ENCODE measurements at places on chromosomes 1 and 21. TPM values are rescaled to one million over a fixed set of nuclear protein-coding genes. Genes with fewer than 3 reads are reported as not detected.

- peak; percentile 71 for DNase-seq
Observed at GRCh38 chr1:156103521-156103947, 11.0 kb upstream of the LMNA start.

DNA sequence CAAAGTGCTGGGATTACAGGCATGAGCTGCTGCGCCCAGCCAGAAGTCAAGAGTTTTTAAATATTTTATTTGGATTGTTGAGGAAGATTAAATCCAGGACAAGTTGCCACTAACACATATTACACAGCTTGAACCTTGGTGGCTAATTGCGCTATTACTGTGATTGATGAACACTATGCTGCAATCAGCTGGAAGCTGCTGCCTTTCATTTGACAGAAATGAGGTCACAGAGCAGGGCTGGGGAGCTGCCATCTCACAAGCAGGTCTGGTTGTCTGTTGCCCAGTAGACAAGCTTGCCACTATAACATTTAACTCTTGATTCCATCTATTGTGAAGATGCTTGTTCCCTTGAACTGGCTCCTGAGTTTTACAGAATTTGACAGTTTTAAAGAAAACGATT is 37.4 kb upstream of the NRDC start:
- DNase-seq = no peak

DNA sequence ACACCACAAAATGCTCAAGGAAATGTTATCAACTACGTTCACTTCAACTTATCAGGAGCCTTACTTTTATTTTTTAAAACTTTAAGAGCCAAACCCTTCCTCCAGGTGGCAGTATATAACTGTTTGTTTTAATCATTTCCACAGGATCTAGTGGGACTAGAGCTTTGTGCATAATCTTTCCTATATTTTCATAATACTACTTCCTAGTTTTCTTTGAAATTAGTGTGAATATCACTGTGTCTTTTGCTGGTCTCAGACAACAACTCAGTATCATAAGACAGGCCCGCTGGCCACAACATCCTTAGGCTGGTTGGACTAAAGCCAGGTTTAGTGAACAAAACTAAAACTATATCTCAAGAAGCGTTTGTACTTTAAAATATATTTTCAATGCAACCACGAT is 145.5 kb downstream of the TIAM1 start:
- no peak for DNase-seq

DNA sequence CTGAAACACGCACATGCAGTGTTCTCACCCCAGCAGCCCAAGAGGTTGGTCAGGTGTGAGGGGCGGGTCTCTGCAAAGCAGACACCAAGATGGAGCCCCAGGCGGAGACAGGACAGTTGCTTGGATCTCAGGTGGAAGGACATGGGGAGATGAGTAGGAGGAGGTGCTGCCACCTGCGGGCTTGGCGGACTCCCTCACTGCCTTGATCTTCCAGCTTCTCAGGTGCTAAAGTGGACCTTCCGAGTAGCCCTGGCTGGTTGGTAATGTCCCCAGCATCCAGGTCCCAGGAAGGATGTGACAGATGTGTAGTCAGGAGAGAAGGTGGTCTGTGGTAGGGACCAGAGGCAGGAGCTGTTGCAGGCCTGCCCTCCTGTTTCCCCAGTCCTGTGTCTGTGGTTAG is 114.1 kb downstream of the AJAP1 start:
- DNase-seq = no peak

GRCh38 chr21:15126948-15127347 is 62.1 kb upstream of the NRIP1 start:
- no peak for DNase-seq

DNA sequence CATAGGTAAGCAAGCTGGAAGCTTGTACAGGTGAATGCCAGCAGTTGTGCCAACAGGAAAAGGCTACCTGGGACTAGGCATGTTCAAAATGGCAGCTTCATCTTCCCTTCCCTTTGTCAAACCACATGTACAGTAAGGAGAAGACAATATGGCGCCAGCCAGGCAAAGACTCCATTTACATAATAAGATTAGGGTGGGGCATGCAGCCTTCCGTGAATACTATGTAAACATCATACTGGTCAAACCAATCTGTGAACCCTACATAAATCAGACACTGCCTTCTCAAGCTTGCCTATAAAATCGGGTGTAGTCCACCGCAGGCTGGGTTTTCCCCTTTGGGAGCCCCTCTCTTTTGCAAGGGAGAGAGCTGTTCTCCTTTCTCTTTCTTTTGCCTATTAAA is 24.6 kb downstream of the ATF3 start:
- DNase-seq = no peak

DNA sequence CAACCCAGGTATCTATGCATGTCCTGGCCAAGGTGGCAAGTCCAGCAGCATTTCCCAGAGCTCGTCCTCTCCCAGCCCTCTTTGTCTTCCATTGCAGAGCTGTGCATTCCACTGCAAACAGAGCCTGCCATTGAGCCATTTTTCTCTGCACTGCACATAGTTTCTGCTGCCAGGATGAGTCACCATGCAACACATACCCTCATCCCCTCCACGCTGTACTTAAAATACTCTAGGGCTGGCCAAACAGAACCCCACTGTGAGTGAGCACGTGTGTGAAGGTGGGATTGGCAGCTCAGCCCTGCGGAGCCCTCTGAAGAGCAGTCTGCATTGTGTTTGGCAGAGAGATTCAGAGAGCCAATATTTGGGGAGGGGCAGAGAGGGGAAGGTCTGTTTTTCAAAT is 3.9 kb upstream of the ATP1B1 start:
- DNase-seq = peak; percentile 49

DNA sequence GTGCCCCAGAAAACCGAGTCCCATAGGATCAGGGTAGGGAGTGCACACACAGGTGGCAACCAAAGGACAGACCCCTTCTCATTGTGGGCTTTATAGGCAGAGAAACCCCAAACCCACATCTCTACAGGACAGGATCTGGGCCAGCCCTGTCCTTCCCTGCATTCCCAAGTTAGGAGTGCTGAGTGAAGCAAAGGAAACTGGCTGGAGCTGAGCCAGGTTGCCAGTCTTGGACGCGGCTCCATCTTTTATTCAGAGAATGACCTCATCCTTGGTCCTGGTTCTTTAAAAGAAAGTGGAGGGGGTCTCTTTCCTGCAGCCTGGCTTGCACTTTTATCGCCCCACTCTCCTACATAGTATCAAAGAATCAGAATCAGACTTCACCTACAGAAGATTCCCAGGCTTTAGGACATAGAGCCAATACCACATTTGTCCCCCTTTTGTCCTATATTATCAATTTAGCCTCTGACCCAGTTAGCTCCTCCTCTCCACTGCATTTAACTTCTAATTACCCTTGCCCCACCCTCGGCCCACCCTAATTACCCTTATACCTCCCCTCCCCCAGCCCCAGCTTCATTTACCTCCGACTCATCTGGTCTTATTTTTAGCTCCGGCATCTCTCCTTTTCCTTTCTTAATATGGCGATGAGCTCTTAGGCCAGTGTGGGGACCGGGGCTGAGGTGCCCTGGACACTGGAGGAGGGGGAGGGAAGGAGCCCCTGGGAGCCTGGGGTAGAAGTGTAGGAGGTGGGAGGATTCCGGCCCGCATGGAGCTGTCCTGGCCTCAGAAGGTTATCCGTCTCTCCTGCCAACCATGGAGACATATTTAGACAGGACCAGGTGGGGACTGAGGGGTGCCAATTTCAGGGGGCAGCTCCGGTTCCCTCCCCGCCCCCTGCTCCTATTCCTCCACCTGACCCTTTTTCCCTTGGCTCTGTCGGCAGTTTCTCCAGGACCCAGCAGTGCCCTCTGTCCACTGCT is at the start of gene CASQ1:
Gene CASQ1, plus strand, starts transcription at position 927 of the 977 bp plus-strand sequence. CDS start 177 bp downstream, outside the sequence.
- DNase-seq = peak; percentile 47

GRCh38 chr1:221925947-221926346 is 184.1 kb upstream of the DUSP10 start:
- DNase-seq = no peak

DNA sequence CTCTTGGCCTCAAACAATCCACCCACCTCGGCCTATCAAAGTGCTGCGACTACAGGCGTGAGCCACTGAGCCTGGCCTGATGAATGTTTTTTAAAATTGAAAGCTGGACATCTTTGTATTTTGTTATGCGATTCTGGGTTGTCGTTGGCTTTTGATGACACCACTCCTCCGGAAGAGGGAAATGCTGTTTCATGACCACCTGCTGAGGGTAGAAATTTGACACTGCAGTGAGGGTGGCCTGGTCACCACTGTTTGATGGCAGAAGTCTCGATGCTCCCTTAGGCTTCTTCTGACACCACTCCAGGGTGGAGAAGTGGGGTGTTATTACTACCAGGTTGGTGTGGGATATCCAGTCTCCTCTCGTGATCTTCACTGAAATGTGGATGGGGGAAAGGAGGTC is 357.2 kb downstream of the RGS7 start:
- no peak for DNase-seq

- no peak for DNase-seq
Observed at GRCh38 chr1:184368354-184368753, 18.5 kb upstream of the C1orf21 start.

DNA sequence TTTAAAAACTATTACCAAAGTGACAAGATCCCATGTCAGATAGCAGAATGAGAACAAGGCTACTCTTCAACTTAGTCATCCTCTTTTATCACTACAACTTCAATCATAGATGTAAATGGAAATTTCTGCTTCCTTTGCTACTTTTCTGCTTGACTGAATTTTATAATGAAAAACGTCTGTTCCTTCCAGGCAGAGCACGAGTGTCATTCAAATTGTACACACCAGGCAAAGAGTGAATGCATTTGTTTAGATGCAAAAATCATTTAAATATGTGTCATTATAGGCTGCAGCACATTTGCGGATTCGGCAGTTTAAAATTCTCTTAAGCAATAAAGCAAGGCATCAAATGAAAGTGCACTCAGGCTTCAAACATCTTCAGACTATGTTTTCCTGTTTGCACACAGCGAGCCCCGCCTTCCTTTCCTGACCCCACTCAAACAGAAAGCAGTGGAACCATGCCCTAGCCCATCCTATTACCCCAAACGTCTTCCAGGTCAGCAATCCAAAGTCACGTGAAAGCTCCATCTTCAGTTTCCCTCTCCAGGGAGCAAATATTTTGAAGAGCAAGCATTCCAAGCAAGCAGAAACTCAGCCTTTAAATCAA is 99.6 kb downstream of the APP start:
- DNase-seq = peak; percentile 52

DNA sequence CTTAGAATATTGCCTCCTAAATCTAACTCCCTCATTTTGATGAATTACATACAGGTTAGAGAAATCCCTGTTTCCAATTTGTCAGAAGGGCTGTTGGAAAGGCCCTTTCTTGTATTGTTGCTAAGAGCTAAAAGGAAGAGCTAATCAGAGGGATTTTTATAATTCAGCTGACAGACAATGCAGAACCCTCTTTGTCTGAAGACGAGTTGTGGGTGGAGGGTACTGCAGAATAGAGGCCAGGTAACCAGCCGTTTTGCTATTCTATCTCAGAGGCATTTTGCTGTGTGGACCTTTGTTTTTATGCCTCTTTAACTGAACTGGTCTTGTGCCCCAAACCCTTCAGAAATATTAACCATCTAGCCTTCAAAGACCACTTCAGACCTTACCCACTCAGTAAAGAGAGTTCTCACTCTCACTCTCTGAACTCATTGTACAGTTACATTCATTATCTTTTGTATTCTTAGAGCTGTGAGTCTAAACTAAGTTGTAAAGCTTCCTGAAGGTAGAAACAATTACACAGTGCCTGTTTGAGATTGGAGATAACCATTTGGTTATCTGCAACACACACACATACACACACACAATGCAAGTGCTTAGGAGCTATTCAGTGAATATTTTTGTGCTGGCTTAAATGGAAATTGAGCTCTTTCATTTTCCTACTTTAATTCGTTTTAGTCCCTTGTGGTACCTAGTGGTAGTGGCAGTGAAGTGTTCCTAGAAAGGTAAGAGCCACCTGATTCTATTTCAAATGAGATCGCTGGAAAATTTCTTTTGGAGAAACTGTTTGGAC is 19.7 kb downstream of the KPNA6 start:
- DNase-seq = no peak

DNA sequence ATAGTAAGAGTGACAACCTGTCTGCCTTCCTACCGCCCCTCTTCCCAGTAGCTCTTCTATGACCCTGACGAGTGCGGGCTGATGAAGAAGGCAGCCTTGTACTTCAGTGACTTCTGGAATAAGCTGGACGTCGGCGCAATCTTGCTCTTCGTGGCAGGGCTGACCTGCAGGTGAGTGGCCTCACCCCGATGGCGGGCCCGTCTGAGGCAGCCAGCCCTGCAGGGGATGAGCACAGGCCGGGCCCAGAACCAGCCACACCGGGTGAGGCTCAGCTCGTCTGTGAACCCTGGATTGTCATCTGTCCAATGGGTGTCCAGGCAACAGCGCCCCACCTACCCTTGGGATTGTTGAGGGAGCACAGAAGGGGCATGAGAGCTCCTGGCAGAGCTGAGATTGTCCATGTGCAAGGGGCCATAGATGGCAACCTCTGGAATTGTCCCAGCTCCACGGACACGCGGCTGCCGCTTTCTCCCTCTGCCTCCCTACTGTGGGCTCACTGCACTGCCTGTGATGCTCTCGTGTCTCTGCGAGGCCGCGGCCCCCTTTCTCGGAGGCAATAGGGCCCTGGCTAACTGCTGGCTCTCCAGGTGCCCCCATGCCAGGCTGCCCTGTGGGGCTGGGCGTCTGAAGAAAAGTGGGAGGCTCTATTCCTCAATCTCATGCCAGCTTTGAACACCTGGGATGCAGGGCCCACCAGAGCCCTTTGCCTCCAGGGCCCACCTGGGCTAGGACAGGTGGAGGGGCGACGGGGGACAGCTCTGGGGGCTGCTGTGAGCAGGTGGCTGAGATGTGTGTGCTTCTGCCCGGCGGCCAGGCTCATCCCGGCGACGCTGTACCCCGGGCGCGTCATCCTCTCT is 50.0 kb upstream of the LRRC3 start:
- DNase-seq = no peak

DNA sequence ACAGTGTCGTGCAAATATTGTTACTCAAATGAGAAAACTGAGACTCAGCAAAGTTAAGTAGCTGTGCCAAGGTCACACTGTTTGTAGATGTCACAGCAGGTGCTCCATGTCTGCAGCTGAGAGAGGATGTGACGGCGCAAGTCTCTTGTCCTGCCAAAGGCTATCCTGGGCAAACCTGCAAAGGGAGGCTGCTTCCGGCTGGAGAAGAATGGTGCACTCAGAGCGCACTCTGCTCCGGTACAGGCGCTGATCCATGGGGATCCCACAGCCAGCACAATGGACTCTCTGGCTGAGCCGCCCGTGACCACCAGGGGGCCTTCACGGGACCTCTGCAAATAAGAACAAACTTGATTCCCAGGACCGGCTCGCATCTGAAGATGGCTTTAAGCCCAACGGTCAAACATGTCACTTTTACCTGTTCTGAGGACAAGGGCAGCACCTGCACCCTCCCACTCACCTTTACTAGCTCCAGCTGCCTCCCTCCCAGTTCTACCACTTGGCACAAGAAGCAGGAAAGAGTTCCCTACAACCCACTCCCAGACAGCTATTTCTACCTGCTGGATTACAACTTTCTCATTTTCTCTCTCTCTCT is 21.9 kb downstream of the RD3 start:
- peak; percentile 77 for DNase-seq

Gene OR10Z1
- total RNA-seq = not detected

Gene KCNN3
- total RNA-seq = 13.6 TPM

Gene ATAD3B
- total RNA-seq = 20.0 TPM

Gene C8B
- not detected for total RNA-seq

Gene MATN1
- total RNA-seq = 1.7 TPM

Gene DENND2D
- 25.9 TPM for total RNA-seq
